Activated CD4-positive, alpha-beta memory T cell treated with anti-CD3 and anti-CD28 coated beads, Interleukin-2, amount 10 ng/mL, durations not matched to agents 7 days and 5 days (primary cell): ENCODE measurements at places on chromosomes 6 and 20. TPM values are rescaled to one million over a fixed set of nuclear protein-coding genes. Genes with fewer than 3 reads are reported as not detected.
A peak's percentile ranks its signal among the peaks of the same experiment; 100 is the strongest.

RAD21L1 gene
- total RNA-seq, result not detected

DNA sequence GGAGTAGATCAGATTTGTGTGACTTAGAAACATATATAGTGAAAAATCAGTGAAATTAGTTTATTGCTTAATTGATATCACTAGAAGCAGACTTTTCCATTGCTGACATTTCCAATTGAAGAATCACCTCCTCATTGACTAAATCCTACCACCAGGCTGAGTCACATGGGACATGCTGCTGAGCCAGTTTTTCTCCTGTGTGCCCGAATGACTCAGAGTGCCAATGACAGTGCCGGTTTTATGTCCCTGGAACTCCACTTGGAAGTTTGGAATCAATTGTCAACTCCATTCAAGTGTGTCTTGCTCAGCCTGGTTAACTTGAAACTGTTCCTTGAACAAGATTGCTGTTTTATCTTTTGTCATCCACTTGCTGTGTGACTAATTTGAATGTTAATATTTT lies 316.1 kb upstream of the PRDM1 start:
- no peak for DNase-seq
- H3K36me3 ChIP-seq, result peaks cover 7% of the 10 kb centered on the region
- peaks cover 4% of the 10 kb centered on the region for H3K4me1 ChIP-seq
- H3K4me3 ChIP-seq, result no peak overlapping the region
- H3K27ac ChIP-seq, result no peak overlapping the region

DNA sequence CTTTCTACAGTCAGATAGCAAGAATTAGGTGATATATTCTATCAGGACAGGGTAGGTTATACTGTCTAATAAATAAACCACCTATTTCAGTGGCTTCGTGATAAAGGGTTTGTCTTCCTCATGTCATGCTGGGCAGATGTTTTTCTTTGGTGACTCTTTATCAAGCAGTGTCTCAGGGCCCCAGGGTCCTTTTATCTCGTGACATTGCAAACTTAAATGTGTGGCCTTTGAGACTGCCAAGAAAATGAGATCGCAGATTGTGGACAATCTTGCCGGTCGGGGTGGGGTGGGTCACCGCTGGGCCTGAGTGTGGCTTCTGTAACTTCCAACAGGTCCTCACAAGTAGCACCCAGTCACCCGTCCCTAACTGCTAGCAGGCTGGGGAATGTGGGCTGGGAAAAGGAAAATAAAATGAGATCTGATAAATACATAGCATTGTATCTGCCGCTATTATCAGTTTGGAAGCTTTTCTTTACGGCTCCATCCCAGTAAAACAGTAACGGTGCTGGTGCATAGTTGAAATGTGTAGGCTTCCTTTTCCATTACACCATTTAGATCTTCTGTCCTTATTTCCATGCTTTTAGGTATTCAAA lies 50.5 kb upstream of the BMP6 start:
- H3K27me3 ChIP-seq, result peaks cover 10% of the 10 kb centered on the region
- H3K4me3 ChIP-seq, result no peak overlapping the region
- no peaks in the 10 kb centered on the region for H3K36me3 ChIP-seq
- no peak overlapping the region for H3K27ac ChIP-seq
- no peak for DNase-seq

GRCh38 chr6:8276148-8276547 lies 159.2 kb downstream of the SLC35B3 start:
- H3K27ac ChIP-seq, result no peak overlapping the region
- DNase-seq, result no peak
- H3K27me3 ChIP-seq, result no peaks in the 10 kb centered on the region
- no peak overlapping the region for H3K4me3 ChIP-seq
- H3K36me3 ChIP-seq, result no peaks in the 10 kb centered on the region

GRCh38 chr6:163613025-163613424 lies 198.5 kb downstream of the QKI start:
- H3K27me3 ChIP-seq, result no peaks in the 10 kb centered on the region
- H3K4me3 ChIP-seq, result no peak overlapping the region
- DNase-seq, result no peak
- H3K4me1 ChIP-seq, result no peaks in the 10 kb centered on the region
- no peaks in the 10 kb centered on the region for H3K36me3 ChIP-seq
- no peak overlapping the region for H3K27ac ChIP-seq

OTOR gene
- total RNA-seq, result not detected

OSTM1 gene
- total RNA-seq, result 41.4 TPM

DNA sequence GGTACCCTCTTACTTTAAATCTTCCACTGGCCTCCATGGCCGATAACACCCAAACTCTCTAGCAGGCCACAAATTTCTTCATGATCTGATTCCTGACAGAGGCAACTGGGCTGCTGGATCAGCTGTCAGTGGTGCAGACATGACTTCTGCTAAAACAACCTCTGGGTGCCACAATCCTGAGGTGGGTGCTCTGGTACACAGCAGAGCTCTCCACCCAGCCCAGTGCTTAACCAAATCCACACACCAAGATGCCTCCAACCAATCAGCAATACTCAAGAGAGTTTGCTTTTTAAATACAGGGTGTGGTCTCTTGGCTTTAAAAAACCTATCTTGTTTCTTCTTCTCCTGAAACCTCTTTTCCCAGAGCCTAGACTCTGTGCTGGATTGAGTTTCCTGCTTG lies 126.6 kb upstream of the SPACA1 start:
- H3K36me3 ChIP-seq, result no peaks in the 10 kb centered on the region
- DNase-seq, result no peak
- peaks cover 6% of the 10 kb centered on the region for H3K27me3 ChIP-seq

ECT2L gene
- not detected for total RNA-seq

GRCh38 chr6:71043902-71044301 lies 87.0 kb upstream of the B3GAT2 start:
- DNase-seq, result no peak
- H3K4me3 ChIP-seq, result no peak overlapping the region
- no peak overlapping the region for H3K27ac ChIP-seq
- H3K4me1 ChIP-seq, result no peaks in the 10 kb centered on the region
- H3K36me3 ChIP-seq, result no peaks in the 10 kb centered on the region
- H3K27me3 ChIP-seq, result peaks cover 2% of the 10 kb centered on the region

- no peak overlapping the region for H3K27ac ChIP-seq
- H3K27me3 ChIP-seq, result peaks cover 4% of the 10 kb centered on the region
- DNase-seq, result no peak
Measured at GRCh38 chr20:58043236-58044140, 185.0 kb downstream of the ANKRD60 start.

DNA sequence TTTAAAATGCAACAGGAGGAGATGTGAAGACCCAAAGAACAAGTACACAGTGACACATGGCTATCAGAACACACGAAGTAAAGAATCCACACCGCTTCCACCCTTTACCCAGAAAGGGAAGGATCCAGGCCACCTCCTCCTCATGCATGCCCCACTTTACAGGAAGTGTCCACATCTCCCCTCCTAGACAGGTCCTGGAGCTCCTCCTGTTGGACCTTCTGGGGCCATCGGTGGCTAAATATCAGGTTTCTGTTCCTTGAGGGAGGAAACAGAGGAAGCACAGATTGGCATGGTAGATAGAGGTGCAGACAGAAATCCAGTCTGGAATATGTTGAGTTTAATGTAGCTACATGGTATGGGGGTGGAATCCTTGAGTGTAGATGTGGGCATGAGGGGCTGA lies 10.9 kb downstream of the NINL start:
- no peak overlapping the region for H3K4me3 ChIP-seq
- no peak for DNase-seq
- H3K36me3 ChIP-seq, result no peaks in the 10 kb centered on the region
- H3K27ac ChIP-seq, result no peak overlapping the region
- no peaks in the 10 kb centered on the region for H3K27me3 ChIP-seq
- H3K4me1 ChIP-seq, result no peaks in the 10 kb centered on the region

DNA sequence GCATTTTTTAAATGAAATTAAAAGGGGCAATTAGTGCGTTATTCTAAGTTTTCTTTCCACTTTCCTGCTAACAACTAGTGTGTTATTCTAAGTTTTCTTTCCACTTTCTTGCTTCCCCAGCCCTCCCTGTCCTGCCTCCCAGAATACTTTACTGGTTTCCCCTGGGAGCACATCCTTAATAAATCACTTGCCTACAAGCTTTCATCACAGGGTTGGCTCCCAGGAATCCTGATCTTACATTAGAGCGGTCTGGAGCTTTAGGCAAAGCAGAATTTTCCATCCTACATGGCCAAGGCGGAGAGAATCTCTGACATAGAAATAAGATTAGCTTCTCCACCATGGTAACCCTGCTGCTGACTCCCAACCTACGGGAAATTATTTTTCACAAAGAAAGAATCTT lies 150.4 kb downstream of the BFSP1 start:
- DNase-seq, result no peak
- no peaks in the 10 kb centered on the region for H3K4me1 ChIP-seq
- peaks cover 6% of the 10 kb centered on the region for H3K27me3 ChIP-seq
- H3K27ac ChIP-seq, result no peak overlapping the region
- no peaks in the 10 kb centered on the region for H3K36me3 ChIP-seq

SEL1L2 gene
- not detected for total RNA-seq

SOBP gene
- total RNA-seq, result 0.38 TPM

DNA sequence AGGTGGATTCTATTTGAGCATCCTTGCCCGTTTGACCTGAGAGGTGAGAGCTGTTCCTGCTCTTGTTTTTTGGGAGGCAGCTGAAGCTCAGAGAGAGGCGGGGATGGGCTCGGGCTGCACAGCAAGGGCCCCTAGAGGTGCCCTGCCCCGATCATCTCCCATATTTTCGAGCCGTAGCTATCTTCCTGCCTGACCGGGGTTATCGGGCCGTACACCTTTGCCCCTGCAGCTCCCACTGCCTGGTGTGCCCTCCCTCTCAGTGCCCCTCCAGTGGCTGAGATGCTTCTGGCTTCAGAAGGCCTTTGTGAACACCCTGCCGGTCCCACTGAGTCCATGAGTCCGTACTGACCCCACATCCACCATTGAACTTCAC lies 6.7 kb downstream of the SRC start:
- H3K4me3 ChIP-seq, result no peak overlapping the region
- H3K4me1 ChIP-seq, result no peaks in the 10 kb centered on the region
- no peaks in the 10 kb centered on the region for H3K27me3 ChIP-seq

LGSN gene
- 0.15 TPM for total RNA-seq

- no peak overlapping the region for H3K4me3 ChIP-seq
- peak overlapping the region; percentile 68 for H3K27ac ChIP-seq
- DNase-seq, result peak; percentile 47
- peaks cover 66% of the 10 kb centered on the region for H3K4me1 ChIP-seq
- peaks cover 76% of the 10 kb centered on the region for H3K36me3 ChIP-seq
- no peaks in the 10 kb centered on the region for H3K27me3 ChIP-seq
Measured at GRCh38 chr20:45052698-45053429, 48.1 kb downstream of the KCNS1 start.

DNA sequence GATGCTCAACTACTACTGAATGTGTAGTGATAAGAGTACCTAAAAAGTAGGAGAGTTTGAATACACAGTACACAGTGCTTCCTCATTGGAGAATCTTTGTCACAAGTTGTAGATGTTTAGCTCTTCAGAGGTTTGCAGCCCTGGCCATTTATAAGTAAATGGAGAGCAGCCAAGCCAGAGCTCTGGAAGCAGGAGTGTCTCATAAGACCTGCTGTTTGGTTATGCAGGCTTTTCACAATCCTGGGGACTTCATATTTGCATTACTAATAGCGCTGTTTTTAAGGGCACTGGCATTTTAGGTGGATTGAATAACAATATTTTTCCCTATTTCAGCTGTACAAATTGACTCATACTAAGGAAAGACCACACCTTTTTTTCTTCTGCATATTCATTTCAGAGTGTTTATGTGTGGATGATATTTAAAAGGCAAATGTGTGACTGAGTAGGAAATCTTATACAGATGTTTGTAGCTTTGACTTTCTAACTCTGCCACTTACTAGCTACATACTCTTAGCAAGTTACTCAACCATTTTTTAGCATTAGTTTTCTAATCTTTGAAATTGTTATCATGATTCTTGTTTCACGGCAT lies 730.5 kb upstream of the MAP3K7 start:
- H3K27me3 ChIP-seq, result no peaks in the 10 kb centered on the region
- DNase-seq, result no peak
- no peaks in the 10 kb centered on the region for H3K4me1 ChIP-seq
- no peak overlapping the region for H3K27ac ChIP-seq
- H3K36me3 ChIP-seq, result no peaks in the 10 kb centered on the region

TMEM74B gene
- 1.8 TPM for total RNA-seq

DNA sequence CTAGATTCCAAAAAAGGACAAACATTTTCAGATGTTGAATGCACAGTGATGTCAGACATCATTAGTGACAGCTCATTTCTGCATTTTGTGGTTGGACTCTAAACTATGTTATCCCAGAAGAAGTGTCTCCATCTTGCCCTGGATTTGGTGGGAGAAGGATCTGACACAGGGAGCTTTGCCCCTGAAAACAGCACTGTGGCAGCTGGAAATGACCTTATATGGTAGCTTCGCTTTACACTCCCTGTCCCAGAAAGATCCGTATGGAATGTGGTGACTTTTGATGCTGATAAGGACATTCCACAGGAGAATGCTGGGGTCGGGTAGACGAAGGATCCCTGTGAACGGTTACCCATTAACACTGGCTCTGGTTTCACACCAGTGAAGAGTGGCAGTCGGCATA lies 87.2 kb upstream of the EDN1 start:
- no peak overlapping the region for H3K27ac ChIP-seq
- peaks cover 7% of the 10 kb centered on the region for H3K27me3 ChIP-seq
- peaks cover under 1% of the 10 kb centered on the region for H3K4me1 ChIP-seq
- DNase-seq, result no peak

BTNL2 gene
- total RNA-seq, result not detected

GRCh38 chr6:137919837-137920730 lies 53.0 kb downstream of the TNFAIP3 start:
- H3K4me1 ChIP-seq, result no peaks in the 10 kb centered on the region
- no peaks in the 10 kb centered on the region for H3K36me3 ChIP-seq
- DNase-seq, result no peak
- H3K27me3 ChIP-seq, result no peaks in the 10 kb centered on the region

GRCh38 chr6:127475135-127475822 lies 16.1 kb upstream of the KIAA0408 start:
- no peak for DNase-seq
- no peak overlapping the region for H3K4me3 ChIP-seq
- H3K36me3 ChIP-seq, result peaks cover 62% of the 10 kb centered on the region
- H3K27me3 ChIP-seq, result no peaks in the 10 kb centered on the region

CNR1 gene
- total RNA-seq, result not detected

DNA sequence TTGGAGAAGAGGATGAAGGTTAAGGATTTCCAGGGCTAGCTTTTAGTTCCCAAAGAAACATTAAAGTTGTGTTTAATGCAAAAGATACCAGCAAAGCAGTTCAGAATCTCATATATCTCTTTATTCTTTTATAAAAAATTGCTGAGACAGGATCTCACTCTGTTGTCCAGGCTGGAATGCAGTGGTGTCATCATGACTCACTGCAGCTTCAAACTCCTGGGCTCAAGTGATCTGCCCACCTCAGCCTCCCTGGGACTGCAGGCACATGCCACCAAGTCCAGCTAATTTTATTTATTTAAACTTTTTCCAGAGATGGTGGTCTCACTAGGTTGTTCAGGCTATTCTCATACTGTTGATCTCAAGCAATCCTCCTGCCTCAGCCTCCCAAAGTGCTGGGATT lies 41.1 kb upstream of the CAP2 start:
- H3K27me3 ChIP-seq, result no peaks in the 10 kb centered on the region
- no peaks in the 10 kb centered on the region for H3K36me3 ChIP-seq
- H3K4me3 ChIP-seq, result no peak overlapping the region
- no peak overlapping the region for H3K27ac ChIP-seq
- DNase-seq, result no peak
- no peaks in the 10 kb centered on the region for H3K4me1 ChIP-seq
